ENCODE measurements at places on chromosomes 2 and 18.

- no peak for DNase-seq
Measured at GRCh38 chr18:26286008-26286407, 59.8 kb downstream of the TAF4B start.

DNA sequence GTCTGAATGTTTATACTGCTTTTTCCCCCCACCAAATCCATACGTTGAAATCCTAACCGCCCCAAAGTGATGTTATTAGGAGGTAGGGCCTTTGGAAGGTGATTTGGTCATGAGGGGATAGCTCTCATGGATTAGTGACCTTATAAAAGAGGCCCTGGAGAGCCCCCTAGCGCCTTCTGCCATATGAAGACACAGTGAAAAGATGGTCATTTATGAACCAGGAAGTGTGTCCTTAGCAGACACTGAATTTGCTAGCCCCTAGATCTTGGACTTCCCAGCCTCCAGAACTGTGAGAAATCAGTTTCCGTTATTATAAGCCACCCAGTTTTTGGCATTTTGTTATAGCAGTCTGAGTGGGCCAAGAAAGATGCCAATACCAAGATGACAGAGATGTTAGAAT, 7.2 kb upstream of the TSN start:
- no peak for DNase-seq

GRCh38 chr2:69007169-69007568, 5.8 kb upstream of the ANTXR1 start:
- no peak for DNase-seq

DNA sequence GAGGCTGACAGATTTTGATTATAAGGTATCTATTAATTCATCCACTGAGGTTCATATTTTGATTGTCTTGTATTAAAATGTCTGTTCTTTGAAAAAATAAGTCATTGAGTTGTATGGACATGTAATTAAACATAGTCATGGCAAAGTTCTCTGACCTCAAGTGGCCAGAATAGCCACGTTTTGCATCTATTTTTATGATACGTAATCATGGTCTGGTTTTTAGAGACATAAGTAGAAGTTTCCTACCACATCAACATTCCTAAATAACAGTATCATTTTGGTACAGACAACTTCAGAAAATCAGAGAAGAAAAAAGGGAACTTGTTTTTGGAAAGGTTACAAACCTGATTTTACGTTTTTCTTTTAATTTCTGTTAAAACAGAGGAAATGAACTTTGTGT, 47.6 kb downstream of the COL5A2 start:
- no peak for DNase-seq

DNA sequence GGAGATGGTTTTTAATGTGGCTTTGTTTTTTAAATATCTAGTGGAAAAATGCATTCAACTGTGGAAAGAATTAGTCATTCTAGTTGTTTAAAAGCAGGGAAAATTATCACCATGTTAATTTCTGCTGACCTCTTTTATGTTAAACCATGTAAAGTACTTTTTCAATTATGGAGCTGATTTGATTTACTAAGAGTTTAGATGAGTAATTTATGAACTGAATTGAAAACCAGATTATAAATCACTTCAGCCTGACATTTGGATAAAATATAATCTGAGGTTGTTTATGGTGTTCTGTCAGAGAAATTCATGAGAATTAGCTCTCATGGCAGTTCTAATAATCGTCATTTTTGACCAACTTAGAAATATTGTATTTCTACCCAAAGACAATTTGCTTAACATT, 11.6 kb downstream of the ITGA4 start:
- DNase-seq = no peak

All from activated T-cell treated with anti-CD3 and anti-CD28 coated beads, Interleukin-2, amount 50 U/mL, for 48 hours (primary cell).